ENCODE measurements at places on chromosomes 2 and 18.

DNA sequence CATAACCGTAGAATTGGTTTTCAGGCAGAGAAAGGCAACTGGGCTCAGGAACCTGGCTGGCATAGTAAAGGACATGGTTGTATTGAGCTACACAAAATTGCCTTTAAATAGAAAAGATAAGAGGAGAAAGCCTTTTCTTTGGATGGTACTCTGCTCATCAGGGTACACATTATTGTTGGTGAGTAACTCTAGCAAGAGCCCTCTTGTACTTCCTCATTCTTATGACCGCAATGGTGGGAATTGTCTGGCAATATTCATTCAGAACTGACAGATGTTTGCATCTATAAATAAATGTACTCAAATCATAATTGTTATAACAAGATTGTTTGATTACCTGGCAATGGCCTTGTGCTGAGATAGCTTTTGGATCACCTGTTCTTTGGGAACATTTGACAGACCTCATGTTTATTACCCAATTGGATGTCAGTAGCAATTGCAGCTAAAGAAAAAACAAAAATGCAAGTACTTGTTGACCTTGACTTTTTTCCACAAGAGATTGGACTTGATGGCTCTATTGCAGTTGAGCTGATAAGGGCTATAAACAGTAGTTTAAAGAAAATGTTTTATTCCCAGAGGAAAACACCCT is 43.9 kb downstream of the MEIS1 start:
- DNase-seq = no peak

GRCh38 chr2:168174756-168175155 is 72.6 kb downstream of the STK39 start:
- DNase-seq = peak; percentile 51

- DNase-seq = no peak
These were observed 68.7 kb downstream of the KCTD1 start for GRCh38 chr18:26479681-26480079.

GRCh38 chr18:46167971-46168370 is 63.8 kb downstream of the HAUS1 start:
- peak; percentile 10 for DNase-seq

- DNase-seq = no peak
These were observed 4.8 kb downstream of the RNPEPL1 start for GRCh38 chr2:240573071-240573515.

DNA sequence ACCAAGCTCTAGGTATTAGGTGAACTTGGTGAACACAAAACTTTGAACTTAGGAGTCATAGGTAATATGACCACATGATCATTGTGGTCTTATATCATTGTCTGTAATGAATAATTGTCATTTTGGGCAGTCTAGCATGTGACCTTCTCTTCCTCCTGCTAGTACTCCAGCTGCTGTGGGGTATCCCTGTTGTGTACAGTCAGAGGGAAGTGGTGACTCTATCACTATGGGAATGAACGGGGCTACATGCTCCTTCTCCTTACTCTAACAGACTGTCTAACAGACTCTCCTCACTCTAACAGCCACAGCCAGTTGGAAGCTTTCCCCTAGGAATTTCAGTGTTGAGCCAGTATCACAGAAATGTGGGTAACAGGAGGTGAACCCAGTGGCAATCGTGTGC is 68.2 kb upstream of the NEDD4L start:
- DNase-seq = no peak

All from AML-193 (cell line).